ENCODE measurements at places on chromosomes 12 and 14.
A peak's percentile ranks its signal among the peaks of the same experiment; 100 is the strongest.

DNA sequence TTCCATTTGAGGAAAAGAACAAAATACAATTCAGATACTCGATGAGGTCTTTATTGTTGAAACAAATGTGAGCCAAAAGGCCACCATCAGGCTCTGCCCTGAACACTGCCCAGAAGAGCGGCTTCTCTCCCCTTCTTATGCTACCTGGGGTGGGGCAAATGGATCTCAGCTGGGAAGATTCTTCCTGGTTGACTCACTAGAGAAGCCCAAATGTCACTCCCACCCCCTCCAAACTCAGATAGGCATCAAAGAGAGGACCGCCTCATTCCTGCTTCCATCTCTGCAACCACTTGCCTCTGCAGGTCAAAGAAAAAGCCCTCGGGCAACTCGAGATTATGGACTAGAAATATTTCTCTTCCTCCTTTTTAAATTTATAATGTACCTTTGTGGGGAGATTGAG lies 55.8 kb downstream of the TBX3 start:
- no peak for DNase-seq

DNA sequence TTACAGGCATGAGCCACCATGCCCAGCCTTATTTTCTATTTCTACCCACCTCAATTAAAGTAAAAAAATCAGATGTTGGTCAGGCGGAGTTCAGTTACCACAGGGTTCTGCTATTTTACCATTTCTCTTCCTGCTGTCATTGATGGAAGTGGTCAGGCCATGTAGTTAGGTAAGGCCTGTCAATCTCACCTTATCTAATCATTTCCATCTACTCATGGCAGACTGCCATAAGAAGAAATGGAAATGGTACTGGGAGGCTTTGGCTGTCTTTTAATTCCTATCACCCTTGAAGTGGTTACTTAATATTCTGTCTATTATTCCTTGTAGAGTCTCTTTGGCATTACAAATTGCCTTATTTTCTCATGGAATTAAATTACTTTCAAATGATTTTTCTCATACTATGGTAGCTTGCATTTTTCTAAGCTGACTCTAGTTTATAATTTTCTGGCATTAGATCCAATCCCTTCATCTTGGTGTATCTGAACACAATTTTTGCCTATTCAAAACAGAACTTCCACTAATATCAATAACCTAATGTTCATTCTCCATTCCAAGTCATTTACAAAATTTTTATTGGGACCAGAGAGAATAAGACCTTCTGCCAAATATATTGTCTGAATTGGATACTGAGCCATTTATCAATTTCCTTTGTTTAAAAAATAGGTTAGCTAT lies 198.7 kb downstream of the DACT1 start:
- DNase-seq, result peak; percentile 10

- DNase-seq, result peak; percentile 36
Measured at GRCh38 chr14:58864751-58865513, 227.2 kb downstream of the DACT1 start.

- DNase-seq, result no peak
Measured at GRCh38 chr12:96770219-96771102, 136.6 kb upstream of the NEDD1 start.

GRCh38 chr14:58281969-58282368 lies 16.4 kb upstream of the ARID4A start:
- DNase-seq, result no peak

DNA sequence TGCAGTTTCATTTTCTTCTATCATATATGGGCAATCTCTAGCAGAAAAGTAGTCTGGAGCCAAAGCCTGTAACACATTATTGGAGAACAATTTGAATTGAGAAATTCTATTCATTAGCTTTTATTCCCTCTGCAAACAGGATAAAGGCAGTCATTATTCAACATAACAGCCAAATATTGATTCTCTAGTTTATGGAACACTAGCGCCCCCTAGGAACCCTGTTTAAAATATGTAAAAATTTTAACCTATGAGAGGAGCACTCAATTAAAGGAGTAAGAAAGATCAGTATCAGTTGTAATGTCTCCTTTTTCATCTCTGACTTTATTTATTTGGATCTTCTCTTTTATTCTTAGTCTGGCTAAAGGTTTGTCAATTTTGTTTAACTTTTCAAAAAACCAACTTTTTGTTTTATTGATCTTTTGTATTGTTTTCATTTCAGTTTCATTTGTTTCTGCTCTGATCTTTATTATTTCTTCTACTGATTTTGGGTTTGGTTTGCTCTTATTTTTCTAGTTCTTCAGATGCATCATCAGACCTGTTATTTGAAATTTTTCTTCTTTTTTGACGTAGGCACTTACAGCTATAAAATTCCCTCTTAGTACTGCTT lies 4.8 kb upstream of the LMNTD1 start:
- peak; percentile 47 for DNase-seq

Measured in GM03348 (cell line).